ENCODE measurements at places on chromosomes 2 and 18. TPM values are rescaled to one million over a fixed set of nuclear protein-coding genes. Genes with fewer than 3 reads are reported as not detected.

Gene LBX2
- total RNA-seq = 1.8 TPM

Gene SOX11
- 24.8 TPM for total RNA-seq

Gene RNF152
- total RNA-seq = 2.6 TPM

Gene FAM110C
- 7.7 TPM for total RNA-seq

Gene RNF149
- total RNA-seq = 30.0 TPM

Gene CHRND
- 0.07 TPM for total RNA-seq

GRCh38 chr18:12837747-12838146 lies 46.3 kb downstream of the PTPN2 start:
- H3K4me3 ChIP-seq = no peak overlapping the region
- DNase-seq = no peak
- peaks cover 44% of the 10 kb centered on the region for H3K4me1 ChIP-seq
- no peaks in the 10 kb centered on the region for H3K27me3 ChIP-seq
- 0 out of 2 replicates have a peak, but pooled peaks cover 6% of the 10 kb centered on the region for H3K36me3 ChIP-seq

DNA sequence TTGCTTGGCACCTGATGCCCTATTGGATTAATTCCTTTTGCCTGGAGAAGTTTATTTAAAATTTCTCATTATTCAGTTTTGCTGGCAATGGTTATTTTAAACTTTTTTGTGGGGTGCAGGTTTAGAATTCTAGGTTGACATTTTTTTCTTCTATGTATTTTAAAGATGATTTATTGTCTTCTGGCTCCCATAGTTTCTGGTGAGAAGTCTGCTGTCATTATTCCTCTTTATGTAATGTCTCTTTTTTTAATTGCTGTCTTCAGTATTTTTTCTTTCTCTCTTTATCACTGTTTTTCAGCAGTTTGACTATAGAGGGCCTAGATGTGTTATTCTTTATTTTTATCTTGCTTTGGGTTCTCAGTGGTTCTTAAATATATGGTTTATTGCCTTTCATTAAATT lies 182.2 kb upstream of the STON1 start:
- no peak for DNase-seq
- H3K27me3 ChIP-seq = no peaks in the 10 kb centered on the region
- no peak overlapping the region for H3K27ac ChIP-seq
- peaks cover 25% of the 10 kb centered on the region for H3K4me1 ChIP-seq
- no peak overlapping the region for H3K4me3 ChIP-seq

DNA sequence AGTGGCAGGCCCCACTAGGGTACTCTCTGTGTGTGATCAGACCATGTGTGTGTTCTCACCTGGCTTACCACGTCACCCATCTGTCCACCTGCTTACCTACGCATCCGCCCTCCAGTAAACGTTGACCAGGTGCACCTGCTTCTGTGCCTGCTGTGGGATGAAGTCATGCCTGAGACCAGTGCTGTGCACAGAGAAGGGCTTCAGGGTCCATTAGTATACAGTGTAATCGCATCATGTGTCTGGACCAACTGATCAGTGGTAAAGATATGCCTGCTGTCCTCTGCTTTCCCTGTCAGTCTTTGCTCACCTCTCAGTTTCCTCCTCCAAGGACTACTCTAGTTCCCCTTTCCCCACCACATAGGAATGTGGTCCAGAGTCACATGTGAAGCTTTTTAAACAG lies 109.3 kb downstream of the FHOD3 start:
- H3K27me3 ChIP-seq = no peaks in the 10 kb centered on the region
- H3K36me3 ChIP-seq = no peaks in the 10 kb centered on the region
- no peak for DNase-seq

GRCh38 chr2:144718376-144718775 lies 198.5 kb upstream of the ZEB2 start:
- peaks cover 14% of the 10 kb centered on the region for H3K36me3 ChIP-seq
- H3K4me3 ChIP-seq = no peak overlapping the region
- H3K4me1 ChIP-seq = no peaks in the 10 kb centered on the region
- no peaks in the 10 kb centered on the region for H3K27me3 ChIP-seq

DNA sequence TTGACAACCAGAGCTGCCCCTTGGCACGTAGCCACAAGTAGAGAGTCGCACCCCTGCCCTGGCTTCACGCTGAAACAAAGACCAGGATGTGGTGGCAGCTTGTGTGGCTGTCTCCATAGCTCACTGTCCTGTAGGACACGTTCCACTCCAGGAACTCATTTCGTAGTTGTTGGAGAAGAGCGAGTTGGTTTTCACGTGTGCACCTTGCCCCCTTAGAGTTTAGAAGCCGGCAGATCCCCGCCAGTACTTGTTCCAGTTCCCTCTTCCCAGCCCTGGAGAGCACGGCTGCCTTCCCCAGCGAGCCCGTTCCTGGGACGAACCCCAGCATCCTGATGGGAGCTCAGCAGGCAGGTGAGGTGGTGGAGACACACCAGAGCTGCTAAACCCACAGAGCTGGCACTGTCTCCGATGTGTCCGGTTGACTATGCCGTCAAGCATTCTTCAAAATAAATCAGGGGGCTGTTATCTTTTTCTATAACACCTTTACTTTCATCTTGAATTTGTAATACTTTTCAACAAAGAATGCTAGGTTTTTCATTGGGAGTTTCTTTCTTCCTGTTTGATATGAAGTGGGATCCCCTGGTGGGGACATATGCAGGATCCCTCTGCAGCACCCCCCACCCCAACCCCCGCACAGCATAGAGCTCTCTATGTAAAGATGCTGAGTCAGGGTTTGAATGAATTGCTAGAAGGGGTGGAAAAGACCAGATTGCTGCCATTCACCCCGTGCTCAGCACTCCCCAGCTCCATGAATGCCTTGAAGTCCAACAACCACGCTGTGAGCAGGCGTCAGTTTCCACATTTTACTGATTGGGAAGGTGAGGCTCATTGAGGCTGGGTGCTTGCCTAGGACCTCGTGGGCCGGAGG lies 44.5 kb downstream of the GREB1 start:
- H3K36me3 ChIP-seq = peaks cover 27% of the 10 kb centered on the region
- no peak overlapping the region for H3K4me3 ChIP-seq
- H3K27me3 ChIP-seq = no peaks in the 10 kb centered on the region
- no peak overlapping the region for H3K27ac ChIP-seq

DNA sequence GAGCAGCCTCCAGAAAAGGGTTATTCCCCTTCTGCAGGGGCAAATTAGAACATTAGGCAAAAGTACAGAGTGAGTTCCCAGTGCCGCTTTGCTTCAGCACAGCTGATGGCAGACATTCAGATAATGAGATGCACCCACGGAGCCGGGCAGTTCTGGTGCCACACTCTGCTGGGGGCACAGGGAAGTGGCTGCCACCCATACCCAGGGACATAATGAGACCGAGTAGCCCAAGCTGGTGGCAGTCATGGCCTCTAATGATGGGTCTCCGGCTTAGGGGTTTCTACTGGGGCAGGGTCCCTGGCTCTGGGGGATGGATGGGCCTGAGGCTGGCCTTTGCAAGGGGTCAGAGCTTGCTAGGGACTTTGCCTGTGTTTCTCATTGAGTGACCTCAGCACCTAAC lies 26.2 kb downstream of the GLI2 start:
- no peaks in the 10 kb centered on the region for H3K27me3 ChIP-seq
- no peak overlapping the region for H3K4me3 ChIP-seq
- peak; percentile 8 for DNase-seq
- H3K4me1 ChIP-seq = peaks cover 81% of the 10 kb centered on the region

DNA sequence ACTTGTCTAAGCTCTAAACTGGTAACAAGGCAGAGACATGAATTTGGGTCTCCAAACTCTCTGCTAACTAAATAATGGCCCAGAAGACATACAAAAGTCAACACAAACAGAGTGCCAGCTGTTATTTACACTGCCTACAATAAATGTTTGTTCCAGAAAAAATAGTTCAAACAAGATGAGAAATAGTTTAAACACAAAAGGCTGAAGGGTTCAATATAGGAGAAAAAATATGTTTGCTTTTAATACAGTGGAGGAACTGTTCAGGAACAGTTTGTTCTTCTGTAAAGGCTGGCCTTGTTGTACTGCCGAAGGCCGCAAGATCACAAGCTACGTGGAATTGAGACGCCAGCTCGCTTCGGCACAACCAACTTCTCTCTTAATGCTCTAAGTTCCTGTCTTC lies 74.6 kb downstream of the AFF3 start:
- H3K4me1 ChIP-seq = no peaks in the 10 kb centered on the region
- no peak overlapping the region for H3K4me3 ChIP-seq
- peaks cover 7% of the 10 kb centered on the region for H3K36me3 ChIP-seq
- peaks cover 3% of the 10 kb centered on the region for H3K27me3 ChIP-seq
- DNase-seq = no peak

GRCh38 chr2:36379710-36380448 lies 24.3 kb downstream of the CRIM1 start:
- H3K27ac ChIP-seq = peak overlapping the region; percentile 72
- H3K36me3 ChIP-seq = peaks cover 7% of the 10 kb centered on the region
- no peaks in the 10 kb centered on the region for H3K27me3 ChIP-seq
- H3K4me1 ChIP-seq = peaks cover 86% of the 10 kb centered on the region
- no peak overlapping the region for H3K4me3 ChIP-seq
- DNase-seq = no peak

DNA sequence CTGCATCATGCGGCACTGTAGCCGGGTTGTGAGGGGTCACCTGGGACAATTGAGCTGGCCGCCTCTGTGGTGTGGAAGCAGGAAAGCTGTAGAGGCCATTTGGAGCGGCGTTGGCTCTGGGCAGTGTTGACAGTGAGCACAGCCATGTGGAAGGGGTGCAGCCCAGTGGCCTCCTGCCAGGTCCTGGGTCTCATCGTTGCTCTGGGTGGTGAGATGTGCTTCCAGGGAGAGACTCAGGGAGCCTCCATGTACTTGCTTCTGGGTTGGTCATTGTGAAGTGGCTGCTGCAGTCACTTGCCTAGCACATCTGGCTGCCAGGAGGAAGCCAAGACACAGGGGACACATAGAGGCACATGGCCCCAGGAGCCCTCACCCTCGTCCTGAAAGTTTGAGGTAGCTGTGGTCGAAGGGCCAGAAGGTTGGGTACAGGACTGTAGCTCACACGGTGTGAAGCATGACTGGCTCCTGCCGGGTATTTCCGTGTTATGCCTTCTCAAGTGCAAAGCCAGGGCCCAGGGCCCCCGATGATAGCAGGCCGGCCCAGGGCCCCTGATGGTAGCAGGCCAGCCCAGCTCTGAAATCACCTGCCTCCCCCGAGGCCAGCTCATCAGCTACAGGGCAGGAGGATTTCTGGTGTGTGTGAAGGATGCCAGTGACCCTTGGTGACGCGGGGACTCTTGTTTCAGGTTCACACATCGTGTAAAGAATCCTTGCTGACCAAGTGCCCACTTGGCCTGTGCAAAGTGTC lies 82.6 kb downstream of the DGKD start:
- DNase-seq = no peak
- no peak overlapping the region for H3K4me3 ChIP-seq
- H3K27me3 ChIP-seq = no peaks in the 10 kb centered on the region
- H3K36me3 ChIP-seq = peaks cover 5% of the 10 kb centered on the region
- no peaks in the 10 kb centered on the region for H3K4me1 ChIP-seq
- no peak overlapping the region for H3K27ac ChIP-seq

DNA sequence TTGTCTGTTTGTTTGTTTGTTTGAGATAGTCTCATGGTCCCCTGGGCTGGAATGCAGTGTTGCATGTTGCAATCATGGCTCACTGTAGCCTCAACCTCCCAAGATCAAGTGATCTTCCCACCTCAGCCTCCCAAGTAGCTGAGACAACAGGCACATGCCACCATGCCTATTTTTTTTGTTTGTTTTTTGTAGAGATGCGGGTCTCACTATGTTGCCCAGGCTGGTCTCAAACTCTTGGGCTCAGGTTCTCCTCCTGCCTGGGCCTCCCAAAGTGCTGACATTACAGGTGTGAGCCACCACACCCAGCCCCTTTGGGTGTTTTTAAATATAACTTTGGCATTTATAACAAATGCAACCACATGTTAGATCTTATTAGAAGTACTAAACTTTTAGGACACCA lies 37.5 kb downstream of the ARL5A start:
- H3K4me1 ChIP-seq = peaks cover 7% of the 10 kb centered on the region
- no peaks in the 10 kb centered on the region for H3K27me3 ChIP-seq
- no peak for DNase-seq
- H3K4me3 ChIP-seq = no peak overlapping the region

GRCh38 chr2:147030966-147031720 lies 813.7 kb upstream of the ACVR2A start:
- H3K4me3 ChIP-seq = no peak overlapping the region
- H3K36me3 ChIP-seq = no peaks in the 10 kb centered on the region
- H3K4me1 ChIP-seq = peaks cover 17% of the 10 kb centered on the region

DNA sequence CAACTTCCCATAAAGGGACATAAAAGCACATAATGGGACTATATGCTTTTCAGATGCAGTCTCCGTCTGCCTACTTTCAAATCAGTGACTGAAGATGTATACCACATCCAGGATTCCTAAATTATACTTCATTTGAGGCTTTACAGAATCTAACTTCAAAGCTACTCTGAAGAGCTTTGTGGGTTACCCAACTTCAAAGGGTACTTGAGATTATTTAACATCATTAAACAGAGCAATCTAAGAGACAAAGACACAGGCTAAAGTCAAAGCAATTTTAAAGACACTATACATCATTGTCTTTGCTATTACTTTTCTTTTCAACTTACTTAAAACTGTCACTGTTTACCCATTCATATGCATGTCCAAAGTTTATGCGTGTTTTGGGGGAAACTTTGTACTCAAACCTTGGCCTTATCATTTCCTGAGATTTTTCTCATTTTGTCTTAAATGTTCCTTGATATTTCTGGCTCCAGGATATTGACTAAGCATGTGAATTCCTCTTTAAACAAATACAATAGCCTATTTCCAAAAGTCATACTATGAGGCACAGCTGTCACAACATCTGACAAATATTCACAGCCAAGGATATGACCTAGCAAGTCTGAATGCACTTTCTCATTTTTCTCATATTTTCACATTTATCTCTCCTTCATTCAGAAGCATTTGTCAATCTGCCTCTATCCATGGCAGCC lies 1985.1 kb upstream of the PIK3C3 start:
- no peak overlapping the region for H3K4me3 ChIP-seq
- peaks cover 18% of the 10 kb centered on the region for H3K4me1 ChIP-seq
- H3K36me3 ChIP-seq = peaks cover 3% of the 10 kb centered on the region
- DNase-seq = no peak
- no peak overlapping the region for H3K27ac ChIP-seq

DNA sequence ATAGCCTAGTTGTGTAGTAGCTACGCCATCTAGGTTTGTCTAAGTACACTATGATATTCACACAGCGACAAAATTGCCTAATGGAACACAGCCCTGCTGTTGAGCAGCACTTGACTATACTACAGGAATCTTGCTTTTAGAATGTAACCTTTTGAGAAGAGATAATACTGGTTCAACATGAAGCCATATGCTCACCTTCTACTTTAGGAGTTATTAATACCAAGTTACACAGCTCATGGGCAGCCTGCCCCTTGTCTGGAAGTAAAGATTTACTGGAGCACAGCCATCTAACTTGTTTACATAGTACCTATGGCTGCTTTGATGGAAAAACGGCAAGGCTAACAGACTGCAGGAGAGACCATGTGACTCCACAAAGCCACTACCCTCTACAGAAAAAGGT lies 174.8 kb downstream of the DYM start:
- H3K4me1 ChIP-seq = no peaks in the 10 kb centered on the region
- no peaks in the 10 kb centered on the region for H3K27me3 ChIP-seq
- DNase-seq = no peak
- H3K36me3 ChIP-seq = peaks cover 12% of the 10 kb centered on the region

GRCh38 chr2:3638456-3638810 lies 19.6 kb upstream of the ALLC start:
- 0 out of 2 replicates have a peak, but pooled peaks cover 7% of the 10 kb centered on the region for H3K4me1 ChIP-seq
- DNase-seq = no peak
- H3K4me3 ChIP-seq = no peak overlapping the region
- no peaks in the 10 kb centered on the region for H3K27me3 ChIP-seq
- no peaks in the 10 kb centered on the region for H3K36me3 ChIP-seq
- H3K27ac ChIP-seq = no peak overlapping the region

- no peaks in the 10 kb centered on the region for H3K36me3 ChIP-seq
- no peak for DNase-seq
- H3K27me3 ChIP-seq = no peaks in the 10 kb centered on the region
- no peak overlapping the region for H3K4me3 ChIP-seq
- peak overlapping the region; percentile 94 for H3K27ac ChIP-seq
These were observed 21.4 kb upstream of the MTA3 start for GRCh38 chr2:42547014-42547413.
